ENCODE measurements at places on chromosomes 11 and 22. TPM values are rescaled to one million over a fixed set of nuclear protein-coding genes. Genes with fewer than 3 reads are reported as not detected.

Gene CASP12
- total RNA-seq, result 0.50 TPM

DNA sequence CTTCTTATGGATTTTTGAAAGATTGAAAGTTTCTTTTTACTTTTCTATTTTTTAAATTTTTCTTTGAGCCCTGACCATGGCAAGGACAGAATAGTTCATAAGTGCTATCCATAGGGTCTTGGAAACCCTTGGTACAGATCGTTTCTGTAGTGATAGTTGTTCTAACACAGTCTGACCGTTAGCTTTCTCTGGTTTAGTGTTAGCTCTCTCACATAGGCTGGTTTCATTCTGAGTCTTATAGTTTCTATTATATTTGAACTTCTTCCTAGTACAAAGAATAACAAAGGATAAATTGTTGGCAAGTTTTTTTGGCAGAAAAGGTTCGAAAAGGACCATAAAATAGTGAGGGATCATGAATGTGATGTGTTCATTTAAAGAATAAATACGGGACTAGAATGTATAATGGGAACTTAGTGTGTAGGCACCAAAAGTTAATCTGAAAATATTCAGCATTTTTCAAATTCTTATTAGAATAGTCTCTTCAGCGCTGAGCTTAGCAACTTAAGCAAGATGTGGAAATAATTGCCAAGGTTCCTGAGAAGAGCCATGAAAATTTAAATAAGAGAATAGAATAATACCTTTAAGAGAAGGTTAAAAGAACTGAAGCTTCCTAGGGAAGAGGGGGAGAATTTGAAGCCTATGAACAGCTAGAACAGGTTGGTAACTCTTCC lies 24.1 kb downstream of the FDX1 start:
- no peak for DNase-seq

DNA sequence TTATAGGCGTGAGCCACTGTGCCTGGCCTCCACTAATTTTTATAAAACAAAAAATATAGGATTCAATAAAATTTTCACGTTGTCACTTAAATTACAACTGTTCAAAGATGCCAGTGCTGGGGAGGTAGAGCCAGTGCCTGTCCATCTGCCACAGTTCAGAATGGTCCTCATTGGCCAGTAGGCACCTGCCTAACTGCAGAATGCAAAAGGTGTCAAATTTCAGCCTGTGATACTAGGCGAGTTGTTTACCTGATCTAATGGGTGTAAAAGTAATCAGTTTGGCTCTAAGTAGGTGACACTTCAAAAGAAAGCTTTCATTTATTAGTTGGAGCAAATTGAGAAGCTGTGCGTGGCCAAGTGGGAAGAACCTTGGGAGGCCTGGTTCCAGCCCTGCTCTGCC lies 2.4 kb downstream of the SMARCB1 start:
- DNase-seq, result no peak

DNA sequence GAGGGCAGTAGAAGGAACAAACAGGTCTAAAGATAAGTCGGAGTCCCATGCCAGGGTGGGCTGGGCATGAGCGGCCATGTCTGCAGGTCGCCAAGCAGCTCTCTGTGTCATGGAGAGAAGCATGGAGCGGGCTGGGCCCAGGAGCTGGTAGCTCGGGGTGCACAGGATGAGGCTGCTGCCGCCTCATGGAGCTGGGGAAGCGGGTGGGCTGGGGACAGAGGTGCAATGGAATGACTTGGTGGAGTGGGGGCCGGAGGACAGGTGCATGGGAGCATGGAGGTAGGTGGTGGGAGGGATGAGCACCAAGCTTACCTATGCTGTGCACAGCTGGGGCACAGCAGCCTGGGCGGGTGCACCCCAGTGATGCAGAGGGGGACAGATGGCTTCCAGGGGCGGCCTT lies 3.6 kb downstream of the NRXN2 start:
- no peak for DNase-seq

GRCh38 chr11:33942954-33943353 lies 51.1 kb upstream of the LMO2 start:
- DNase-seq, result no peak

DNA sequence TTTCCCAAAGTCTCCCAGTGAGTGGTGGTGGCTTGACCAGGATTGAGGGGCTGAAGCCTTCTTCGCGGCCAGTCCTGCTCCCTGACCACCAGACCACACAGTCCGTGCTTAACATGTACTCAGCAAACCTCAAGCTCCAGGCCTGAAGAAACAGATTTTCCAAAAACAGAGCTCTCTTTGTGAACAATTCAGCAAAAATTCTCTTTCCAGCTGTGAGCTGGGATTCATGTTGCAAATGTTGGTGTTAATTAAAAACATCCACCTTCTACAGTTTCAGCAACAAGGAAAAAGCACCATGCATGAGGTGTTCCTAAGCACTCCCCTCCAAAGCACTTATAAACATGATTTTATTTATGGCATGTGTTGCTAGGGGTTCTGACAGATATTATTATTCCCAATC lies 129.5 kb downstream of the ETS1 start:
- no peak for DNase-seq
